ENCODE measurements at places on chromosomes 7 and 10. TPM values are rescaled to one million over a fixed set of nuclear protein-coding genes. Genes with fewer than 3 reads are reported as not detected.

Gene GSTO2
- total RNA-seq: 55.8 TPM

Gene CALML5
- total RNA-seq: 2.4 TPM

Gene PNLIPRP2
- total RNA-seq: not detected

Gene GIMAP4
- not detected for total RNA-seq

Gene OR2A7
- 11.6 TPM for total RNA-seq

Gene PIP
- not detected for total RNA-seq

Gene SDK1
- 0.63 TPM for total RNA-seq

Gene SHH
- 0.11 TPM for total RNA-seq

Gene ERVW-1
- total RNA-seq: not detected

Gene SLC26A3
- total RNA-seq: not detected

Gene CYP2C19
- total RNA-seq: not detected

Gene IFIT1B
- not detected for total RNA-seq

GRCh38 chr10:5625992-5626777, 40.2 kb downstream of the ASB13 start:
- DNase-seq: no peak

- no peak for DNase-seq
These were observed 185.6 kb downstream of the FANK1 start for GRCh38 chr10:126081841-126082466.

- peak; percentile 98 for DNase-seq
These were observed 55.2 kb downstream of the EGFR start for GRCh38 chr7:55073976-55074528.

DNA sequence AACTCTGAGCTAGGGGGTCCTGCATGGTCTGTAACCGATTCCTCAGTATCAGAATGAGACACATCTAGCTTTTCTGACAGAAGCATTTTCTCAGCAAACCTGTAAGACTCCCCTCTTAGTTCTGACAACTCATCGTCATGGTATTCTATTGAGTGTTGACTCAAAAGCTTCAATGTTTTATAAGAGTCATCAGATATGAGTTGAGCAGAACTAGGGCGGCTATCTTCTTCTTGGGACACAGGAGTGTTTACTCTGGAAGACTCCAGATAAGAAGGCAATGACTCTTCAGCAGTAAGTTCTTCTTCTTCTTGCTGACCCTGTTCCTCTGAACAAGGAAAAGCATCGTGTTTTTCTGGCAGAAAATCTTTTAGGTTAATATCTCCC, 167.0 kb upstream of the CCDC6 start:
- DNase-seq: no peak

GRCh38 chr7:131188367-131189339, 139.0 kb upstream of the MKLN1 start:
- peak; percentile 99 for DNase-seq

DNA sequence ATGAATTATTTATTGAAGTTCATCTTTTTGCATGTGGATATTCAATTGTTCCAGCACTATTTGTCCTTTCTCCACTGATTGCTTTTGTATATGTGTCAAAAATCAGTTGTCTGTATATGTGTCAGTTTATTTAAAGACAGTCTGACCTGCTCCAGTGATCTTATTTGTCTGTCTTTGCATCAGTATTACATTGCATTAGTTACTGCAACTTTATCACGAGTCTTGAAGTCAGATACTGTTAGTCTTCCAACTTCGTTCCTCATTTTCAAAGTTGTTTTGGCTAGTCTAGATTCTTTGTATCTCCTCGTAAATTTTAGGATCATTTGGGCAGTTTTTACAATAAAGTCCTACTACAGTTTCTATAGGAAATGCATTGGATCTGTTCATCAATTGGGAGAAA, 166.4 kb downstream of the CELF2 start:
- no peak for DNase-seq

- DNase-seq: no peak
These were observed 62.0 kb downstream of the GNAT3 start for GRCh38 chr7:80449836-80450235.

GRCh38 chr7:156722043-156722826, 81.7 kb downstream of the RNF32 start:
- no peak for DNase-seq

- no peak for DNase-seq
These were observed 31.1 kb downstream of the LMTK2 start for GRCh38 chr7:98137826-98138151.

DNA sequence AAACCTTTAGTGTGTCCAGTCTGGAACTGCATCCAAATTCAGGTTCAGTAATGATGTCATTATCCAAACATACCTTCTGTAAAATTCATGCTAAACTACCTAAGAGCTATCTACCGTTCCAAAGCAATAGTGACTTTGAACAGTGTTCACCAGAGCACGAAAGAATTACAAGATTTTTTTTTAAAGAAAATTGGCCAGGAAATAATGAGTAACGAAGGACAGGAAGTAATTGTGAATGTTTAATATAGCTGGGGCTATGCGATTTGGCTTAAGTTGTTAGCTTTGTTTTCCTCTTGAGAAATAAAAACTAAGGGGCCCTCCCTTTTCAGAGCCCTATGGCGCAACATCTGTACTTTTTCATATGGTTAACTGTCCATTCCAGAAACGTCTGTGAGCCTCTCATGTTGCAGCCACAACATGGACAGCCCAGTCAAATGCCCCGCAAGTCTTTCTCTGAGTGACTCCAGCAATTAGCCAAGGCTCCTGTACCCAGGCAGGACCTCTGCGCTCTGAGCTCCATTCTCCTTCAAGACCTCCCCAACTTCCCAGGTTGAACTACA, 694 bp upstream of the FAS start:
- DNase-seq: no peak

GRCh38 chr7:7830122-7830878, 111.9 kb upstream of the RPA3 start:
- DNase-seq: peak; percentile 6

GRCh38 chr7:101779267-101779666, 38.2 kb upstream of the CUX1 start:
- no peak for DNase-seq

DNA sequence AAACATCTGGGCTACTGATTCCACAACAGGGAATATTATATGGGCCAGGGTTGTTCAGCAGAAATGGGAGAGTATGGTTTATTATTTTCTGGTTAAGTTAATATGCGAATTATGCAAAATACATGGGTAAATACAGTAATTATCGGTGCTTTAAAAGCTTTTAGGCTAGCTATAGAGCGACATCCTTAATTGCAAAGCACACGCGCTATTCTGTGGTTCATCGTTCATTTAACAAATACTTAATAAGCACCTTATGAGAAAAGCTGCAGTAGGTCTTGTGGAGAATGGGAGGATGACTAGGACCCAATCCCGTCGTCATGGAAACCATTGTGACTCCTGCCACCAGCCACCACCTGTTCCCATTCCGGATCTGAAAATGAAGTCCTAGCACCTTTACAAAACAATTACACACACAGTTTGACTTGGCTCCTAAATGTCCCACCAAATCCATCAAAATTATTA, 623 bp upstream of the CEP41 start:
- no peak for DNase-seq

DNA sequence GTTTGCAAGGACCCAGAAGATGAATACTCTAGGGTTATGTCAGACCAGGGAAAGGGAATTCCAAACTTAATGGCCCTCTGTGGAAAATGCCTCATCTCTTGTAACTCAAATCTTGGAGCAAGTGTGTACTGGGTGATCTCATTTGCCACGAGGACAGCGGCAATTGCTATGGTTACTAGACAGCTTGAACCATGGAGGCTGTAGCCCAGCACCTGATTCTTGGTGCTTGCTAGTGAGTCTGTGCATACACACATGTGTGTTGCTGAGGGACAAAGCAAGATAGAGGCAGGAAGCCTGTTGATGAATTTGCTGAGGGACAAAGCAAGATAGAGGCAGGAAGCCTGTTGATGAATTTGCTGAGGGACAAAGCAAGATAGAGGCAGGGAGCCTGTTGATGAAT, 58.6 kb upstream of the FEZF1 start:
- no peak for DNase-seq

DNA sequence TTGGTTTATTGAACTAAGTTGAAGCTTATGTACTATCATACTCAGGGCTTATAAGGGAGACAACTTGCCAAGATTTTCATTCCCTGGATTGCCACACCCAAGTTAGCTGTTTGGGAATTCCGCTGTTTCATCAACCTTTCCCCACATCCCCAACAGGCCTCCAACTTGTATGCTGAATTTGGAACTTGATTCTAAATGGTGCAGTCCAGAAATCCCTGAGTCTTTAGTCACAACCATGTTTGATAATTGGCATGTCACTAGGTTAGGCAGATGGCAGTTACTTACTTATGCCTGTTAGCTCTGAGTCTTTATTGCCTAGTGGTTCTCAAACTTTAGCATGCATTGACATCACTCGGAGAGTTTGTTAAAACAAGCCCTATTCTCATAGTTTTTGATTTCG, 135.4 kb upstream of the PRPS1L1 start:
- no peak for DNase-seq

GRCh38 chr10:48548531-48549135, 56.2 kb downstream of the ARHGAP22 start:
- no peak for DNase-seq

GRCh38 chr10:90302758-90303481, 554.9 kb downstream of the HTR7 start:
- DNase-seq: no peak

- no peak for DNase-seq
These were observed 21.6 kb downstream of the JCAD start for GRCh38 chr10:30037620-30038336.

GRCh38 chr7:80517282-80517747, 5.5 kb upstream of the GNAT3 start:
- no peak for DNase-seq

- DNase-seq: no peak
These were observed 83.2 kb downstream of the GATA3 start for GRCh38 chr10:8137726-8138125.

- DNase-seq: no peak
These were observed 8.7 kb downstream of the TNRC18 start for GRCh38 chr7:5414916-5415315.

DNA sequence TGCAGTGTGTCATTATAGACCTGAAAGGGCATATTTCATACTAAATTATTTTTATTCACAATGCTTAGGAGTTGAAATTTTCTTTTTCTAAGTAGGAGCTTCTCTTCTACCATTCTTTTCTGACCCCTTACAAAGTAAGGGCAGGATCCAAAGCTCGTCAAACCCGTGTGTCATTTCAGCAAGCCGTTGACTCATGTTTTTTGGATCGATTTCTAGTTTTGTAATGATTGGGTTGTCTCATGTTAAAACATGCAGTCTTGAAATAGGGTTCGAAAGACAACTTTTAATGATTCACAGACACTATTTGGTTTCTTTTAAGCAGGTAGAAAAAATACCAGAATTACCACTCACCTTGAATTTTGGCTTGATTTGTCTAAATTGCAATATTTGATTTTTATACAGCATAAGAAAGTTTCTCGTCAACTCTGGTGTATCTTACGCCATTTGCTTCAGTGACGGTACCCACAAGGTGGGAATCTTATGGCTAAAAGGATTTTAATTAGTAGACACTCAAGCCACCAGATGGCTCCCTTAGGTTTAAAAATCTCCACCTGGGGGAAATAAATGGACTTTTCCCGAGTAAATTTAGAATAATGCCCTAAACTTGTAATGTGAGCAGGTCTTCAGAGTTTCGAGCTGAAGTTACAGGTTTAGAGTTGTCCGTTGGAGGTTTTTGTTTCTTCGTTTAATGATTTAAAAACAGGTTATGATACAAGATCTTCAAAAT, 283.4 kb downstream of the CCDC3 start:
- DNase-seq: no peak

- DNase-seq: peak; percentile 19
These were observed 923 bp downstream of the TNPO3 start for GRCh38 chr7:129053938-129054437.

GRCh38 chr7:38274486-38274885, 1.1 kb upstream of the TARP start:
- no peak for DNase-seq

- peak; percentile 33 for DNase-seq
These were observed 107.8 kb upstream of the NAMPT start for GRCh38 chr7:106392590-106392989.

GRCh38 chr10:19788075-19788686, 28.1 kb upstream of the PLXDC2 start:
- DNase-seq: peak; percentile 44

DNA sequence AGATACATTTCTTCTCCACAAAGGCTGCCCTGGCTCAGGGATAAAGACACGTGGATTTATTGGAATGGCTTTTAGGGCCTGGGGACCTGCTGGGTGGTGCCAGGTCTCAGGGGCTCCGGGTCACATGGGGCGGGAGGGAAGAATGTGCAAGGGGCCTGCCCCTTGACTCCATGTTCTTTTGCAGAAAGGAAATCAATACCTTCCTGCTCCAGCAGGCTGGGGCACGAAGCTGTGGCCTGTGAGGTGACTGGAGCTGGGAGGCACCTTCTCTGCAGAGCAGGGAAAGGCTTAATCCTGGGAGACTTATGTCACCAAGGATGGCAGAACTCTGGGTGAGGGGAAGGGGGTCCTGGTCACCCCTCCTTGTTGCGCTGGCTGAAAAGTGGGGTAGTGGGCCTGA, 42.3 kb upstream of the GNA12 start:
- no peak for DNase-seq

Data from foreskin keratinocyte (primary cell).